ENCODE measurements at places on chromosomes 1 and 21.

DNA sequence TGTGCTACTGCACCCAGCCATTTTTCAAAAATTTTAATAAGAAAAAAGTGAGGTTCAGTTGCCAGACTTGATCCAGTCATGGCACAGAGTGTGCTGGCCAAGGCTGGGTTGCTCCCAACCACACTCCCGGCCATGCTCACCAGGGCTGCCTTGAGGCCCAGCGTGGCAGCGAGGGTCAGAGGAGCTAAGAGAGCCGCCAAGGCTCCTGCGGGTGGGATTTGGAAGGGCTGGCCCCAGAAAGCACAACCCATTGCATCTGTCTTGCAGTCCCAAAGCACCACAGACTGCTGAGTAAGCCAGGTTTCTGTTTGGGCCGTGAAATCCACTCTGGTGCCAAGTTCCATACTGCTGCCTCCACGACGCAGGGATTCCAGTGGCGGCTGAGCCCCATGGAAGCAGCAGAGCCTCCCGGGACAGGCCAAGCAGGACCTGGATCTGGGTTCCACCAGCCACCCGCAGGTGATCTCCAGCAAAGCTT lies 22.6 kb downstream of the ZBTB17 start:
- DNase-seq, result no peak

GRCh38 chr1:22334860-22335550 lies 116.6 kb upstream of the ZBTB40 start:
- no peak for DNase-seq

- no peak for DNase-seq
Measured at GRCh38 chr1:54136963-54137533, 15.8 kb downstream of the CDCP2 start.

GRCh38 chr1:97144527-97144926 lies 422.9 kb downstream of the PTBP2 start:
- DNase-seq, result no peak

GRCh38 chr1:151967091-151967490 lies 26.6 kb downstream of the S100A10 start:
- no peak for DNase-seq

DNA sequence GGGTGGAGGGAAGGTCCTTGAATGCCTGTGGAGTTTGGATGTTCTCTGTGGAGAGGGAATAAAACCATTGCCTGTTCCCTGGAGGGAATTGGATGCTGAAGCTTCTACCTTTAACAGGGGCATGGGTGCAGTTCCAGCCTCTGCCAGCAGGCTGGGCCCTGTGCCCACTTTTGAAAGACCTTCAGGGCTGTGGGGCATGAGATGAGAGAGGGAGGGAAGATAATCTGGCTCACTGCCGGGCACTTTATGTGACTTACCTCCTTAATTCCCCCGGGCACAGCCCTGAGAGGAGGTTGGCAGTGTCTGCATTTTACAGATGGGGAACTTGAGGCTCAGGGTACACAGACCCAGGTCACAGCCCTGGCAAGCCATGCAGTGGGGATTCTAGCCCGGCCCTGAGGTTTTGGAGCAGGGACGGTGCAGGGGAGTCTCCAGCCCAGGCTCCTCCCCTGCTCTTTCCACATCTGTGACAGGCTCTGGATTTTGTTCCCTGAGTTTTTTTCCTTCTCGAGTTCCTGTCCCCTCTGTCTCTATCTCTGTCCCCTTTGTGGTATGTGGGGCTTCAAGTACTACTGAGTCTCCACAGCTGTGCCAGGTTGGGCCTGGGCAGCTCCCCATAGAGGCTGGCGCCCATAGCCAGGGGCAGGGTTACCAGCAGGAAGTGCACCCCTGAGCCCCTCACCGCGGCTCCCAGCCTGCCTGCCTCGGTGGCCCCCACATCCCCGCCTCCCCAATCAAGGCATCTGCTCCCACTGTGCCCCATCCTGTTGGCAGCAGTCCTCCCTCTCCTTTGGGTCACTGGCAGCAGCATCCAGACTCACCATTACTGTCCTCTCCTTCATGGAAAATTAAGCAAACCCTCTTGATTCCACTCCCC lies 14.0 kb upstream of the THEMIS2 start:
- peak; percentile 77 for DNase-seq

DNA sequence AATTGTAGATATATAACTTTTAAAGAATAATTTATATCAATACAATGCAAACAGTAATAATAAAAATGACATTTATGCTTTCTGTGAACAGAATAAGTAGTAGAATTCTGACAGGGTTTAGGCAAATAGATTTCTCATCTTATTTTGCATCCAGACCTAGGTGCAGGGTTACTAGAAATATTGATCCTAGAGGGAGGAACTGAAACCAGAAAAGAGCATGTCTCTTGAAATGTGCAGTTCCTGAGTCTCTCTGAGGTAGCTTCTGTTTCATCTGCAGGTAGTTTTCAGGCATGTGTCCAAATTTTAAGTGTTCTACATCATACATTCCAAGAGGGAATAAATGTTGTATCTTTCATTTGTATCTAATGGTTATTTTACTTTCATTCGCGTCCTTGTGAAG lies 631.9 kb upstream of the ADGRL4 start:
- DNase-seq, result no peak

GRCh38 chr1:87292684-87293493 lies 35.8 kb upstream of the LMO4 start:
- DNase-seq, result peak; percentile 49

DNA sequence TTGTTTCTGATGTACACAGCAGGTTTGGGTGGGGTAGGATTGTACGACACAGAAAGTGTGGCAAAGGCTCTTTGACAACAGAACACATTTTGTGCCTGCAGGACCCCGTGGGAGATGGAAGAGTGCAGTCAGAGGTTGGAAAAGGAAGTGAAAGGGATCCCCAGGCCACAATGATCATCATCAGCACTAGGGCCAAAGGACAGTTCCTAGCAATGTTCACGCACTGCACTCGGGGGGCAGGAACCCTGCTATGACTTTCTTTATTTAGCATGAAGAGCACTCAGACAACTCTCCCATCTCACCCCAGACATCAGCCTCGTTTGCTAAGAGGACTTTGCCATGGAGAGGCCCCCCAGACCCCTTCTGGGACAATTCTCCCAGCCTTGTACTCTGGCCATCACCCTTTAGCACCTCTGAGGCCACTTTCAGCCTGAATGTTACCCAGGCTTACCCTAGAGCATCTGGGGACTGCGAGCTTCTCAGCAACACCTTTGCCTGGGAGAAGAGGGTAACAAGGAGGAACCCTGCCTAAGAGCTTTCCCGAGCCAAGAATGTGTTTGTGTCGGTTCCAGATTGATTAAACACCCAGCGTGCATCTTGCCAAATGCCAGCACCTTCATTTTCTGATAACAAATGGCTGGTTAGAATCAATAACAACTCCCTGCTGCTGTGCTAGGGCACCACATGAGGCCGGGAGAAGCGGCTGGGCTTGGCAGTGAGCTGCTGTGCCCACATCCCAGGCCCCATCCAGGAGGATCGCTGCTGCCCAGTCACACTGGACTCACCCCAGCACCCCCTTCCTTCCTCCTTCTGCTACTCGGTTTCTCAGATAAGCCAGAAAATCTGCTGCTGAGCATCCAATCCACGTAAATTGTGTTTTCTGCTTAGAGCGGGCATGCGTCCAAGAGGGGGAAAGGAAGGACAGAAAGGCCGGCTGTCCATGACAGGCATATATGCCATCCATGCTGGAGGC lies 633.1 kb downstream of the AJAP1 start:
- no peak for DNase-seq

- DNase-seq, result no peak
Measured at GRCh38 chr1:24909388-24909898, 20.6 kb downstream of the RUNX3 start.

- DNase-seq, result no peak
Measured at GRCh38 chr1:8422510-8423268, 104.8 kb downstream of the SLC45A1 start.

GRCh38 chr1:85321237-85321964 lies 45.0 kb upstream of the BCL10 start:
- no peak for DNase-seq

DNA sequence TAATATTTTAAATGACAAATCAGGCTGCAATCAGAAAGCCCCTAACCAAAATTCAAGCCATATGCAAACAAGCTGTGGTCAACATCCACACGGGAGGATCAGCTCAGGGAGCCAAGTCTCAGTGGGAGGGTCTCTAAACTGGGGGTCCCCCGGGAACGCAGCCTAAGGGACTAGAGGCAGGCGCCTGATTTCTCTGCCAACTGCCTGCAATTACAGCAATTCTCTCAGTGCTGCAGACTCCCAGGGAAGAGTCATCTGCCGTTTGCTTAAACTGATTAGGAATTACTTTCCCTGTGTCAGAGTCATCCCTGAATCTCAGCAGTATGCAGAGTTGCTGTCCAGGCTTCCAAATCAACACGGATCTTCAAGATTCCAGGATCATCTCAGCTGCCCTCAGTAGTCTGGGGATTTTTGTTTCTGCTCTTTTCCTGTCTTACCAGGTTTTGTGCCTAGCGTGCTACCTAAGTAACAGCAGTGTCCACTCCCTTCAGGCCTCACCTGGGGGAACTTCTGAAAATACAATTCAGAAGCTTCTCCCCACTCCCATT lies 247.8 kb downstream of the RRAGC start:
- DNase-seq, result no peak

DNA sequence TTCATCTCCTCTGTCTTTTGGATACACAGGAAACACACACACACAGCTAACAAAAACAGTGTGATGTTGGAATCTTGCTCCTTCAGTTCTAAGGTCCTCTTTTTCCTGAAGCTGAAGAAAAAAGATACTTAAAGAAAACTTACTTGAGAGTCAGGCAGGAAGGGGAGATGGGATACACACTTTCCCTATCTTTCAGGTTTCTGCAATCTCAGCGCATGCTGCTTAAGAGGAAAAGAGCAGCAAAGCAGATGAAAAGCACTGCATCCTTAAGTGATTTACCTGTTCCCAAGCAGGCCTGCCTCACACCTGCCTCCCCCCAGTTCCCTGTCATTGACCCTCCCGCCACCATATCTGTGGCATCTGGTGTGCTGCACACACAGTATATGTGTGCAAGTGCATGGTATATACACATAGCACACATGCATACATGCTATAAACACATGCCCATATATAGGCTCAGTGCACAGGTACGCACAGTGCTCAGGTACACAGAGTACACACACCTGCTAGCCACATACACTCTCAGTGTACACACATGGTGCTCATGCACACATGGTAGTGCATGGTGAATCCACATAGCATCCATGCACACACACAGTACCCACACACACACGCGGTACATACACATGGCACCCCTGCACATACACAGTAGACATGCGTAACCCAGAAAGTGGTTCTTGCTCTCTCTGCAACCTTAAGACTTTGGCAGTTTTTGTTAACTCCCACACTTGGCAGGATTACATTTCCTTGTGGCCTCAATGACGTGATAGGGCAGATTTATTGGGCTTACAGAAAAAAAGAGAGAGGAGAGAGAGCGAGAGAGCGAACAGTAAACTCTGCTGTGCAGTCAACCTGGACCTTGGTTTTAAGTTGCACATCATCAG lies 166.9 kb downstream of the TOMM20 start:
- no peak for DNase-seq

GRCh38 chr21:45418301-45419071 lies 13.5 kb downstream of the COL18A1 start:
- no peak for DNase-seq

DNA sequence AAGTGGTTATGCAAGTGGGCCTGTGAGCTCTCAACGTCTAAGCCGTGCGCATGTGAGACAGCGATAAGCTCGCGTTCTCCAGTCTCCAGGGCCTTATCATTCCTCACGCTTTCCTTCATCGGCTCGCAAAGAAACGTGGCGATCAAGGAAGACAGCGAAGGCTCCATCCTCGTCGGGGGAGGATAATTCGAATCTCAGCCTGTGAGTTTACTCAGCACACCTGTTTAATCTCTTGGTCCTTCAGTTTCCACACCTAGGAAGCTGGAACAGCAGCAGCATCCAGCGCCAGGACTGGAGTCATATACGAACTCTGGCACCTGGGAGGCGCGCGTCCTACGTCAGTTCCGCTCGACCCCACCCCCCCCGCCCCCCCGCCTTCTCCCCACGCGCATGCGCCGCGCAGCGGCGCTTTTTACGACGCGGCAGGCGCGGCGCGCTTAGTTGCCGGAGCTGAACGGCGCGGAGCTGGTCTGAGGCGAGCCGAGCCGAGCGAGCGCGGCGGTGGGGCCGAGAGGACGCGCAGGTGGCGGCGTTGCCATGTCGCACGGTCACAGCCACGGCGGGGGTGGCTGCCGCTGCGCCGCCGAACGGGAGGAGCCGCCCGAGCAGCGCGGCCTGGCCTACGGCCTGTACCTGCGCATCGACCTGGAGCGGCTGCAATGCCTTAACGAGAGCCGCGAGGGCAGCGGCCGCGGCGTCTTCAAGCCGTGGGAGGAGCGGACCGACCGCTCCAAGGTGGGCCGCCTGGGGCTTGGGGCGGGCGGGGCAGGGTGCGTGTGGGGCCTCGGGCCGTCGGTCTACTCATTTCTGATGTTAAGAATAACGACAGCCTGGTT lies at the start of gene PITHD1:
PITHD1 (plus strand) TSS at position 440 of the 836 bp plus-strand sequence; CDS start at position 538, 98 bp downstream.
- peak; percentile 69 for DNase-seq

GRCh38 chr1:206702260-206702659 lies 17.6 kb downstream of the MAPKAPK2 start:
- DNase-seq, result no peak

- no peak for DNase-seq
Measured at GRCh38 chr1:42302034-42302433, 33.0 kb downstream of the FOXJ3 start.

- DNase-seq, result no peak
Measured at GRCh38 chr1:40712997-40713396, 21.5 kb downstream of the NFYC start.

- DNase-seq, result no peak
Measured at GRCh38 chr1:161869291-161869690, 103.2 kb downstream of the ATF6 start.

DNA sequence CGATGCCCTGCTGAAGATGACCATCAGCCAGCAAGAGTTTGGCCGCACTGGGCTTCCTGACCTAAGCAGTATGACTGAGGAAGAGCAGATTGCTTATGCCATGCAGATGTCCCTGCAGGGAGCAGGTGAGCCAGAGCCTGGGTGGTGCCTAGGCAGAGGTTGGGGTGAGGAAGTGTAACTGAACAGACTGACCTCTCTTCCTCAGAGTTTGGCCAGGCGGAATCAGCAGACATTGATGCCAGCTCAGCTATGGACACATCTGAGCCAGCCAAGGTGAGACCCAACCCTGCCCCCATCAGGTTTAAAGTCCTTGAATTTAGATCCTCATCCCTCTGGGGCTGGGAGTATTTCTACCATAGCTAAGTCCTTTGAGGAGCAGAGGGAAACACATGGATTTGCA lies 11.8 kb downstream of the PSMD4 start:
- no peak for DNase-seq

DNA sequence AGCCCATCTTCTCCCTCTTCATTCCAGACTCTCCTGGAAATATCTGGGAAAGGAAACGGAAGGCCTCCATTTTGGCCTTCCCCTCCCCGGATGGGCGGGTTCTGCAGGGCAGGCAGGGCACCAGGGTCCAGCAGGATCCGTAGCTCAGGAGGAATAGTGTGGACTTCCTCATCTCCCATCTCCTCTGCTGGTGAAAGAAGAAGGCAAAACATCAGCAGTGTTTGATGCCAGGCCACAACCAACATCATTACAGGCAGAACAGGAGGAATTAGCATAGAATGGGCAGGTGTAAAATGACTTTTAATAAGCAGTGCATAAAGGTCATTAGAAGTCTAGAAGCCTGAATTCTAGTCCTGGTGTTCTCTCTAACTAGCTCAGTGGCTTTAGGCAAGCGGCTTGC lies 165.9 kb downstream of the TGFBR3 start:
- DNase-seq, result no peak

- DNase-seq, result no peak
Measured at GRCh38 chr1:94280541-94280940, 43.2 kb upstream of the ARHGAP29 start.

GRCh38 chr1:184755226-184756065 lies 788 bp upstream of the EDEM3 start:
- no peak for DNase-seq

GRCh38 chr1:212267460-212267859 lies 17.8 kb upstream of the PPP2R5A start:
- DNase-seq, result no peak

- no peak for DNase-seq
Measured at GRCh38 chr1:56137090-56137489, 442.3 kb downstream of the PLPP3 start.

Measured in effector CD8-positive, alpha-beta T cell (primary cell).